ENCODE measurements at places on chromosomes 11 and 22. TPM values are rescaled to one million over a fixed set of nuclear protein-coding genes. Genes with fewer than 3 reads are reported as not detected.

Gene SLC22A25
- not detected for total RNA-seq

Gene OR52N4
- total RNA-seq: not detected

GRCh38 chr22:38137876-38138687 is 27.6 kb upstream of the BAIAP2L2 start:
- DNase-seq: peak; percentile 50

Gene NFAM1
- total RNA-seq: 2.5 TPM

GRCh38 chr11:69483170-69483569 is 1.7 kb downstream of the LINC01488 start:
- no peak for DNase-seq

DNA sequence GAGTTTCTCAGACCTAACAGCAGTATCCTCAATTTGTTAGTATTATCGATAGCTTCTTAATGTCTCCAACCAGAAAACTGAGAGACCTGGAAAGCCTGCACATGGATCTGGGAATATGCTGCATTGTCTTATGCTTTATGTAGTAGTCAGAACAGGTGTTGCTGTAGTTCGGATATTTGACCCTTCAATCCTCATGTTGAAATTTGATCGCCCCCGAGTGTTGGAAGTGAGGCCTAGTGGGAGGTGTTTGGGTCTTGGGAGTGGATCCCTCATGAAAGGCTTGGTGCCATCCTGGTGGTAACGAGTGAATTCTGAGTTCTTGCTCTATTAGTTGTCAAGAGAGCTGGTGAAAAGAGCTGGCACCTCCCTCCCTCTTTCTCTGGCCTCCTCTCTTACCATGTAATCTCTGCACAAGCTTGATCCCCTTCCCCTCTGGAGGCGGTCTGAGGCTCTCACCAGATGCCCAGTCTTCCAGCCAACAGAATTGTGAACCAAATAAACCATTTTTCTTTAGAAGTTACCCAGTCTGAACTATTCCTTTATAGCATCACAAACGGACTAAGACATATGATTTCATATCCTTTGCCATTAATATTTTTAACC is 227.1 kb downstream of the DDX10 start:
- DNase-seq: no peak

Gene OR8G5
- total RNA-seq: not detected

- no peak for DNase-seq
Observed at GRCh38 chr11:14095882-14096281, 133.4 kb downstream of the SPON1 start.

- DNase-seq: no peak
Observed at GRCh38 chr11:88402784-88403183, 65.2 kb upstream of the CTSC start.

DNA sequence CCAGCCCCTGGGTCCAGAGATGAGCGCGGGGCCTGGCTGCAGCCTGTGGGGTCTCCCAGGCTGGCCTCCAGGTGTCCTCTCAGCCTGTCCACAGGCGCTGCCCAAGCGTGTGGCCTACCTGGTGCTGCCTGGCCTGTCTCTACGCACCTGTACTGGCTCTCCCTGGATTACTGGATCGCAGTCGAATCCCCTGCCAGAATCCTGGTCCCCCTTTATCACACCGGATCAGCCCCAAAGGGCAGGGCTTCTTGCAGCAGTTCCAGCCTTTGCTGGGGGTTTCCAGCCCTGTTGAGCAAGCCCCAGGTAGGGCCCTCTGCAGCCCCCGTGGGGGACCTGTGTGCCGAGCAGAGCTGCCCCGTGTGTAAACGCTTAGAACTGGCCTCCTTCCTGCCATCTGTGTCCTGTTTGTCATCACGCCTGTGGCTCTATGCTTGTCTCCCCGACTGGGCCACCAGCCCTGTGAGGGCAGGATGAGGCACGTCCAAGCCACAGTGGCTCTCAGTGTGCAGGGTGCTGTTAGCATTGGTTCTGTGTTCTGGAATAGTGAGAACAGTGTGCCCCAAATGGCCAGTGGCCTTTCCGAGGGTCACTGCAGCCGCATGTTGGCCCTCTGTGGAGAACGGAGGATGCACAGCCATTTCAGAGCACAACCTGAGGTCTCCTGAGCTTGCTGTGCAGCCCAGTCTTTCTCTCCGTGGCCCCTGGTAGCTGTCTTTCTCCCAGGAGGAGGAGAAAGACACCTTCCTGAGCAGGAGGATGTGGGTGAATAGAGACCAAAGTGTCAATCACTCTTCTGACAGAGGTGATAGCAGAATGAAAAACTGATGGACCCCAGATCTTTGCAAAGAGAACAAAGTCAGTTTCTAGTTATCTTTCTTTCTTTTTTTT is 13.9 kb upstream of the TXNRD2 start:
- DNase-seq: peak; percentile 61

GRCh38 chr11:126133901-126134300 is 71.2 kb upstream of the CDON start:
- peak; percentile 55 for DNase-seq

Gene TYR
- total RNA-seq: not detected

DNA sequence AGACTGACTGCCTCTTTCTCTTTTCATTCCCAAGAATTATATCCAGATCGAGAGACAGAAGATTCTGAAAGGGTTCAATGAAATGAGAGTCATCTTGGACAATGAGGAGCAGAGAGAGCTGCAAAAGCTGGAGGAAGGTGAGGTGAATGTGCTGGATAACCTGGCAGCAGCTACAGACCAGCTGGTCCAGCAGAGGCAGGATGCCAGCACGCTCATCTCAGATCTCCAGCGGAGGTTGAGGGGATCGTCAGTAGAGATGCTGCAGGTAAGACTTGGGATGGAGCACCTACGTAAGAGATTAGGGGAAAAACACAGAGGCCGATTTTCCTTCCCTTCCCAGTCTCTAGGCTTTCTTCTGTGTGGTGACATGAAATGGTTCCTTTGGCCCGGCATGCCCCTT is 8.7 kb downstream of the TRIM22 start:
- no peak for DNase-seq
